Fibroblast of skin of left quadriceps (primary cell): ENCODE measurements at places on chromosomes 12 and 14.
A peak's percentile ranks its signal among the peaks of the same experiment; 100 is the strongest.

DNA sequence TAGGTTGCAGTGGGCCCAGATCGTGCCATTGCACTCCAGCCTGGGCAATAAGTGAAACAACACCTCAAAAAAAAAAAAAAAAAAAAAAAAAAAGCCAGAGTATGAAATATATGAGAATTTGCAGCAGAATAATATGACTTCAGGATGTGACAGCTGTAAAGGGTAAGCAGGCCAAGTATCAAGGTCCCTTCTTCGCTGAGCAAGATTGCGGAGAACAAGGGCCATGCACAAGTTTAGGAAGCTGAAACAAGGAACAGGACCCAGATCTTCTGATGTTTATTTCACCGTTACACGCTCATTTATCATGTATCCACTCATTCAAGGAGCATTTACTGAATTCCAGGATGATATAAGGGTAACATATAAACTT, 659 bp upstream of the FOXJ2 start:
- no peak for DNase-seq

DNA sequence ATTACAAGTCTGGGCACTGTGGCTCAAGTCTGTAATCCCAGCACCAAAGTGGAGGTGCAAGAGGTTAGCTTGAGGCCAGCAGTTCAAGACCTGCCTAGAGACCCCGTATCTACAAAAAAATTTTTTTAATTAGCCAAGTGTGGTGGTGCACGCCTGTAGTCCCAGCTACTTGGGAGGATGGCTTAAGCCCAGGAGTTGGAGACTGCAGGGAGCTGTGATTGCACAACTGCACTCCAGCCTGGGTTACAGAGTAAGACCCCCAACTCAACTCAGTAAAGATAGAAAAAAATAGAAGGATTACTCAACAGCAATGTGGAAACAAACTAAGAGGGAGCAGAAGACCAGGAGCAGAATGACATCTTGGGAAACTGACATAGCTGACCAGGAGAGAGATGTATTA, 13.3 kb downstream of the SBNO1 start:
- DNase-seq: no peak

- DNase-seq: no peak
Measured at GRCh38 chr12:59890896-59891579, 295.2 kb downstream of the SLC16A7 start.

GRCh38 chr14:60734465-60735242, at the start of gene MNAT1:
Gene MNAT1, plus strand, starts transcription at chr14:60734761. Its CDS starts 102 bp downstream, at chr14:60734863.
- peak; percentile 65 for DNase-seq

DNA sequence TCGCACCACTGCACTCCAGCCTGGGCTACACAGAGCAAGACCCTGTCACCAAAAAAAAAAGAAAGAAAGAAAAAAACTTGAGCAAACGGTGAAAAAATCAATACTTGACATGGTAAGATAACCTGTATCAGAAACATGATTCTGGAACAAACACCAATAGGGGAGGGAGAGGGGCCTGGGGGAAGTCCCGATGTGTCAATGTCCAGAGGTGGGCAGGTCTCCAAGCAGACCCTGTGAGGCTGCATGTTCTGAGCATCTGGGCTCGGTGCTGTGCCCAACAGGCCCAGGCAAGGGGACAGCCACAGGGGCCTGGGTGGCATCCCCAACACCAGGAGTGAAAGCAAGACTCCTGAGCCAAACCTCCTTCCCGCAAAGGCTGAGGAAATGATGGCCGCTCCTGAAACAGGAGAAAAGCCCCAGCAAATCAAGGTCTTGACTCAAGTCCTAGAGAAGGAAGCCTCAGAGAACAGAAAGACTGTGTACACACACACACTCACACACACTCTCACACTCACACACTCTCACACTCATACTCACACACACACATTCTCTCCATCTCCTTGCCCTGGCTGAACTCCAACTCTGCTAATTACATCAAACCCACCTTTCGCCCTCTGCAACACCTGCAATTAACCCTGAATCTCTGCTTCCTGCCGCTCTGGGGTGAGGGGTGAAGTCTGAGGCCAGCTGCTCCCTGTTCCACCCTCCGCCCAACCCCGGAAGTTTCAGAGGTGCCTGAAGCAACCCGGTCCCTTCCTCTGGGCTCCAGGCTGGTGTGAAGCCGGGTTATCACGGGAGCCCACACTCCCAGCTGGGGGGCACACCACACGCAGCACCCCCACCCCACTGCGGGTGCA, 20.4 kb downstream of the CCDC88C start:
- no peak for DNase-seq

DNA sequence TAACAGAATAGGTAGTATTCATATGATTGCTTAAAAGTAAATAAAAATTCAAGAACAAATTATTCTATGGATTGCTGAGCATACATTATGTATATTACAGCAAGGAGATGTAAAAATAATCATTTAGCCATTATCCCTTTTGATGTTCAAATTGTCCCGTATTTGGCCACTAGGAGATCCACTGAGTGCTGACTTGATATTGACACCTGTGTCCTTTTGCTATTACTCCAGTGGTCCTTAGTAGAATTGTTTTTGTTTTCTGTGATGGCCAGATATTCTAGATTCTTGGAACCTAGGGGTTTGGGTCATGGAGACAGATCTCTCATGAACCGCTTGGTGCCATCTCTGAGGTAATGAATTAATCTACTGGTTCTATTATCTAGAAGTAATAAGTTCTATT, 16.8 kb downstream of the ERO1A start:
- no peak for DNase-seq

- DNase-seq: no peak
Measured at GRCh38 chr12:130975116-130975515, 21.4 kb downstream of the ADGRD1 start.

- DNase-seq: no peak
Measured at GRCh38 chr12:89597210-89597609, 71.4 kb upstream of the POC1B start.

DNA sequence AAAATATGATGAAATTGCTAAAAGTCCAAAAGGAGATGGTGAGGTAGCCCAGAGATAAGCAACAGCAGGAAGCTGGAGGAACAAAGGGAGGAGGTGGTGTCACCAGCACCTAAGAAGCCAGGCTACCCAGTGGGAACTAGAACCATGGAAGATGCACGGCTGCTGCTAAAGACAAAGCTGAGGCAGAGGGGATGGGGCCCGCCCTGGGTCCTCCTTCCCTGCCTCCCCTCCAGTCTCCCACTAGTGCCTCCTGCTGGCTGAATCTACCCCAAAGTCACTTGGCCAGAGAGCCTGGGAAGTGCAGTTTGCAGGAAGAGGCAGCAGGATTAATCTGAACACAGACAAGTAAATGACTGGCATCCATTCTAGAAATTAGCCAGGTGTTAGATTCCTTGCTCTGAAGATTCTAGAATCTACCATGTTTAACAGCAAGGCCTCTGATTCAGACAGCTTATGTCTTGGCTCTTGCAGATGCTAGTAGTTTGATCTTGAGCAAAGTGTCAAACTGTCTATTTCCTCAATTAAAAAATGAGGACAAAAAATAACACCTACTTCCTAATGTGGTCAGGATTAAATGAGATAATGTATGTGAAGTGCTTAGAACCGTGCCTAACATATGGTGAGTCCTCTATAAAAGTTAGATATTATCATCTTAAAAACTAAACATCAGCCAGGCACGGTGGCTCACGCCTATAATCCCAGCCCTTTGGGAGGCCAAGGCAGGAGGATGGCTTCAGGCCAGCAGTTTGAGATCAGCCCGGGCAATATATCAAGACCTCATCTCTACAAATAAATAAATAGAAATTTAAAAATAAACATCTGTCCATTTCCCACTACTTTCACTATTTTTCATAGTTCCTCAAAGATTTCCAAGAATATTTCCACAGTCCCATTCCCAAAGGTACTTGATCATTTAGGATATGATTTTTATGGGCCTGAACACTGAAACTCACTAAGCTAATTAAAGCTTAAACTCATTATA, 5.8 kb upstream of the LRP10 start:
- no peak for DNase-seq

DNA sequence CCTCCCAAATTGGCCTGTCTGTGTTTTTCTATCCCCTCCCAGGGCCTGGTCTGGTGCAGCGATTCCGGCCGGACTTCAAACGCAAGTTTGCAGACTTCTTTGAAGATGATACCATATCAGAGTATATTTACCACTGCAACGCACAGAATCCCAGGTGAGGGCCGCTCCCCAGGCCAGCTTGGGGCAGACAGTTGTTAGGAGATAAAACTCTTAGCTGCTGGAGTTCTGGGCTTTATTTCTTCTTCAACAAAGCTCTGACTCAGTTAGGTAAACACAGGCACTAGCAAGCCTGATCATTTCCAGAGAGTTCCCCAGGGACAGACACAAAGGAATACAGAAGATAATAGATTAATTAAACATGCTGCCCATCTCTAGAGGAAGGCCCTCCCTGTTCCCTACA, 8.3 kb downstream of the ABHD4 start:
- DNase-seq: no peak
